Body of pancreas (tissue), 4 donors: ENCODE measurements at places on chromosomes 12 and 14. TPM values are rescaled to one million over a fixed set of nuclear protein-coding genes. Genes with fewer than 3 reads are reported as not detected.
A peak's percentile ranks its signal among the peaks of the same experiment; 100 is the strongest.

Gene MSI1
- 0.66 TPM for total RNA-seq

Gene TOMM20L
- total RNA-seq, result 19.7 TPM

Gene TEX52
- total RNA-seq, result not detected

Gene CELA1
- not detected for total RNA-seq

Gene INSM2
- not detected for total RNA-seq

Gene KLRF1
- total RNA-seq, result not detected

DNA sequence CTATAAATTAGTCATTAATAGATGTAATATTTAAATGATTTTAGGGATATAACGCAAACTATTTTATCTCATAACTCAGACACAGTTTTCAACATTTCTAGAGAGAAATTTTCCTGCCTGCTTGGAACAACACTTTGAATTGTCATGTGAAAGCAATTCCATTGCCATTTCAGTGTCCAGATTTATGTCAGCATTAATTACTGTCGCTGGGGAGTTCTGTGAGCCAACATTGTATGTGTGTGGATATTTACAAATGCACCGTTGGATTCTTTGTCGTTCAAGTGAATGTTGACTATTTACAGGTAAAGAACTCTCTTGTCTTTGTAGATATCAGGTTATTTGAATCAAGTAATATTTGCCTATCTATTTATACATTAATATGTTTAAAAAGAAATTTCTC is 465.3 kb upstream of the RGS6 start:
- H3K4me3 ChIP-seq, result no peak overlapping the region
- DNase-seq, result no peak
- no peaks in the 10 kb centered on the region for H3K27me3 ChIP-seq
- no peaks in the 10 kb centered on the region for H3K4me1 ChIP-seq
- no peaks in the 10 kb centered on the region for H3K36me3 ChIP-seq
- no peak overlapping the region for H3K27ac ChIP-seq

DNA sequence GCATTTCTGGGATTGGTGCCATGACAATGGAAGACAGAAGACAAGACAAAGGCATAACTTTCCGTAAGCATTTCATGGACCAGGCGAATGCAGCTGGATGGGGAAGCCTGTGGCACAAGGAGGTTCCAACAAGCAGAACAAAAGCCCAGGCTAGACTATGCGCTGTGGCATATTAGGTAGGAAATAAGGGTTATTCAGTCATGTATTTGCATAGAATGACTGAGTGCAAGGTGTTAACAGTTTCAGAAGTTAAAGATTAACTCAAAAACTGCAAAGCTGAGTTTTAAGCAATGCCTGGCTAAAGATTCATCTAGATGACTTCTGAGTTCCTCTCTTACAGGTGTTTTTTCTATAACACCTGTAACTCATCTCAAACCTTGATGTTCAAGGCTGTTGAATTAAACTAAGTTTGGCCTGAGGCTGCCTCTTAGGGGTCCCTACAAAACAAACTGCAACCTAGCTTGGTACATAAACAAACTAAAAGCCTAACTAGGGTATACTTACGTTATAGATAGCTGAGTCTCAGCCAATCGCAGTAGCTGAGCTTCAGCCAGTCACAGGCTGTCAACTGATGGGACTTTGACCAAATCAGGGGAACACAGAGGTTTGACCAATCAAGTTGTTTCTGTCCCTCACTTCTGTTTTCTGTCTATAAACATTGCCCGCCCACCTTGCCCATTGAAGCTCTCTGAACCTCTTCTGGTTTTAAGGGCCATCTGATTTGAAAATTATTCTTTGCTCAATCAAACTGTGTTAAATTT is 52.2 kb upstream of the PLBD1 start:
- peaks cover 26% of the 10 kb centered on the region for H3K4me1 ChIP-seq
- no peaks in the 10 kb centered on the region for H3K27me3 ChIP-seq

GRCh38 chr14:65462411-65462810 is 49.9 kb downstream of the FUT8 start:
- DNase-seq, result no peak
- H3K27ac ChIP-seq, result no peak overlapping the region
- no peaks in the 10 kb centered on the region for H3K36me3 ChIP-seq

GRCh38 chr14:58088961-58089360 is 63.1 kb downstream of the ARMH4 start:
- H3K4me1 ChIP-seq, result no peaks in the 10 kb centered on the region
- no peak overlapping the region for H3K4me3 ChIP-seq
- H3K27me3 ChIP-seq, result no peaks in the 10 kb centered on the region
- DNase-seq, result no peak
- no peaks in the 10 kb centered on the region for H3K36me3 ChIP-seq
- no peak overlapping the region for H3K27ac ChIP-seq

DNA sequence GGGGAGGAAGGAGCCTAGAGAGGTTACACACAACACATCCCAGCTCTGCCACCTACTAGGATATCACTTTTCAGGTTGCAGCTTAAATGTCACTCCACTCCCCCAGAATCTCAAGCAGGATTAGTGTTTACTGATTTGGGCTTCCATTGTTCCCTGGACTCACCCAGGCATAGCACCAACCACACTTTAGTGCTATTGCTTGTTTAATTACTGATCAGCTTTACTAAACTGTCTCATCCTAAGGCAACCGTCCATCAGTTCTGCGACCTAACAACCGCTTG is 6.1 kb upstream of the KRT18 start:
- no peaks in the 10 kb centered on the region for H3K36me3 ChIP-seq
- H3K27ac ChIP-seq, result peak overlapping the region; percentile 98
- H3K4me3 ChIP-seq, result no peak overlapping the region
- peaks cover 45% of the 10 kb centered on the region for H3K4me1 ChIP-seq

- no peaks in the 10 kb centered on the region for H3K36me3 ChIP-seq
- no peaks in the 10 kb centered on the region for H3K27me3 ChIP-seq
- H3K4me3 ChIP-seq, result no peak overlapping the region
- no peak overlapping the region for H3K27ac ChIP-seq
- H3K4me1 ChIP-seq, result peaks cover 60% of the 10 kb centered on the region
- DNase-seq, result no peak
These were observed 11.3 kb downstream of the MED13L start for GRCh38 chr12:116266168-116266601.

- no peak for DNase-seq
- no peaks in the 10 kb centered on the region for H3K36me3 ChIP-seq
- H3K27ac ChIP-seq, result no peak overlapping the region
- no peak overlapping the region for H3K4me3 ChIP-seq
These were observed 821.0 kb downstream of the TMEM121 start for GRCh38 chr14:106347291-106347778.

GRCh38 chr14:33056213-33056612 is 117.5 kb downstream of the NPAS3 start:
- no peaks in the 10 kb centered on the region for H3K27me3 ChIP-seq
- no peak for DNase-seq
- H3K4me3 ChIP-seq, result no peak overlapping the region
- no peak overlapping the region for H3K27ac ChIP-seq
- H3K36me3 ChIP-seq, result no peaks in the 10 kb centered on the region

DNA sequence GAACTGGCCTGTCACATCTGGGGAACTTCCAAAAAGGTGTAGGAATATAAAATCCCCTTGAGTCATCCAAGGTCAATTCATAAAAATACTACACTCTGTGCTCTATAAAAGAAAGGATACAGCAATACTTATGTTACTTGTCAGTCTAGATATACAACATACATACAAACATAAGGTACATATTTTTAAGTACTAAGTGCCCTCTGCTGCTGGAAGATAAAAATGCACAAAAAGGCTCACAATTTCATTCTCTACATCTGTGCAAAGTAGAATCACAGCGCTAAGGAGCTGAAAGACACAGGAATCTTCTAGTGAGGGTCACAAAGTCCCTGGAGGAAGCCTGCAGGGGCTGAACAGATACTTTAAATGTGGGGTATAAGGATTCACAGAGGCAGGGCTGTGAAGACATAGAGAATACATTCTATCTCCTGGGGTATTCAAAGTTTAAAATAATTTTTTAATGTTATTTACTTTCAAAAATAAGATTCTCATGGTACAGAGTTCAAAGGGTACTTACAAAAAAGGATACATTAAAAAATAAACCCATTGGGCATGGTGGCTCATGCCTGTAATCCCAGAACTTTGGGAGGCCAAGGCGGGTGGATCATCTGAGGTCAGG is 10.2 kb upstream of the GOLGA5 start:
- H3K36me3 ChIP-seq, result no peaks in the 10 kb centered on the region
- no peak overlapping the region for H3K4me3 ChIP-seq
- peaks cover 18% of the 10 kb centered on the region for H3K4me1 ChIP-seq
- no peak overlapping the region for H3K27ac ChIP-seq
- peak; percentile 31 for DNase-seq

GRCh38 chr12:79057540-79057939 is 193.0 kb downstream of the SYT1 start:
- H3K36me3 ChIP-seq, result no peaks in the 10 kb centered on the region
- no peak overlapping the region for H3K4me3 ChIP-seq
- DNase-seq, result no peak
- no peak overlapping the region for H3K27ac ChIP-seq
- H3K27me3 ChIP-seq, result no peaks in the 10 kb centered on the region

DNA sequence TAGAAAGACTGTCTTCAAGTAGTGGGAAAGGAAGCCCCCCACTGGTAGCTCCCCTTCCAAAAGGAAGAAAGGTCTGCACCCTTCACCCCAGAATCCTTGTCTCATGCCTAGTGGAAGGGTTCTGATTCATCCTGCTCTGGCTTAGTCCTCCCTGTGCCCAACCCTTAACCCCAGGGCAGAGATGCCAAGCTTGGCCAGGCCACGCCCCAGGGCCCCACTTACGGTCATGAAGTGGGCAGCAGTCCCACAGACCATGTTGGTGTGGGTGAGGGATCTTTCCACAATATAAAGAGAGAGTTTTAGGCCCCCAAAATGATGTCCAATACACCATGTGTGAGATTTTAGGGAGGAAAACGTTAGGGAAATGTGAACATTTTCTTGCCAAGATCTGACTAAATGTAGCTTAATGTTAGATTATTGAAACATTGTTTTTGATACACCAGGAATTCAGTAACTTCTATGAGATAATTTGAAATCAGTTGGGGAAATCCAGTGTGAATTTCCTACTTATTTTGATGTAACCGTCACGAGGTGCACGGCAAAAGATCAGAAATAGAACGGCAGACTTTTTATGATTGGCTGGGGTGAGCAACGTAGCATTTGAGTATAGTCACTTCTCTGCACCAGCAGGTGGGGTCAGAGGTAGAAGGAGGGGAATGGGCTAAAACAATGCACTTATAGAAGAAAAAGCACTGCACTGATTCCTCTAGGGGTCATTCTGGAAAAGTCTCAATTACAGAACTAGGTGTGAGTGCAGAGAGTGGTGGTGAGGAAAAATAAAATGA is 8.2 kb upstream of the SSPN start:
- H3K36me3 ChIP-seq, result no peaks in the 10 kb centered on the region
- no peak overlapping the region for H3K27ac ChIP-seq
- H3K4me3 ChIP-seq, result no peak overlapping the region
- peaks cover 3% of the 10 kb centered on the region for H3K4me1 ChIP-seq
